Caki2 (cell line): ENCODE measurements at places on chromosomes 7 and 10. TPM values are rescaled to one million over a fixed set of nuclear protein-coding genes. Genes with fewer than 3 reads are reported as not detected.

ZNF679 gene
- not detected in 2 replicates for total RNA-seq

ADRA2A gene
- total RNA-seq: not detected in 2 replicates

CYP3A7 gene
- not detected in 2 replicates for total RNA-seq

ADAM12 gene
- 14.0 and 26.1 TPM in 2 replicates for total RNA-seq

SH2B2 gene
- 7.0 and 16.5 TPM in 2 replicates for total RNA-seq

ZMYND11 gene
- total RNA-seq: 44.7 and 49.4 TPM in 2 replicates
